ENCODE measurements at places on chromosomes 5 and 9.

- no peak for DNase-seq
These were observed 134.8 kb downstream of the PCSK5 start for GRCh38 chr9:76025286-76025685.

DNA sequence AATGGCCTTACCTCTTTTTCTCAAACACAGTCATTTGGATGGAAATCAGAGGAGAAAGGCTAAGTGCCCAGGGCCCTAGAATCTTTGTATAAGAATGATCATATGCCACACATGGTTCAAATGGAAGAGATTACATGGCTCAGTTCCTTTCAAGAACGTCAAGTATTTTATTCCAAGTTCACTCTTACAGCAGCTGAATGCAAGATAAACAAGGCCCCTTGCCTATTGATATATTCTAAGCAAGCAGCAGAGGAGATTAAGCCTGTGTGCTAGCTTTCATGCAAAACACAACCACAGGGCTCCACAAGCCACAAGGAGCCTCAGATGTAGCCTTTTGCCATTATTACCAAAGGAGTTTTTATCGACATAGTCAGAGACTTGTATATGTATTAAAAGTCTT is 55.3 kb upstream of the SLCO6A1 start:
- no peak for DNase-seq

- DNase-seq = no peak
These were observed 46.6 kb upstream of the NEURL1B start for GRCh38 chr5:172594431-172594830.

DNA sequence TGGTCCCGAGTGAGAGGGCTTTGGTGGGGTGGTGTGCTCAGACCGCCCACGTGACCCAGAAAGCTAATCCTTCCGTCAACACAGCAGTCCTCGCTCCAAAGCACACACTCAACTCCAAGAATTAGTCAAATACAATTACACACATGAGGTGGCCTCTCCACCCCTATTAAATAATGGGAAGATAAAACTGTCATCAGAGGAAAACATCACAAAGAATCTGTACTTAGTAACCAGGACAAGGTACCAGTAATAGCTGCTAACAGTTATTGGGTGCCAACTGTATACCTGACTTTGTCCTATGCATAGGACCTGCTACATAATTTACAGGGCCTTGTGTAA is 222.8 kb downstream of the HSPA4 start:
- DNase-seq = no peak

DNA sequence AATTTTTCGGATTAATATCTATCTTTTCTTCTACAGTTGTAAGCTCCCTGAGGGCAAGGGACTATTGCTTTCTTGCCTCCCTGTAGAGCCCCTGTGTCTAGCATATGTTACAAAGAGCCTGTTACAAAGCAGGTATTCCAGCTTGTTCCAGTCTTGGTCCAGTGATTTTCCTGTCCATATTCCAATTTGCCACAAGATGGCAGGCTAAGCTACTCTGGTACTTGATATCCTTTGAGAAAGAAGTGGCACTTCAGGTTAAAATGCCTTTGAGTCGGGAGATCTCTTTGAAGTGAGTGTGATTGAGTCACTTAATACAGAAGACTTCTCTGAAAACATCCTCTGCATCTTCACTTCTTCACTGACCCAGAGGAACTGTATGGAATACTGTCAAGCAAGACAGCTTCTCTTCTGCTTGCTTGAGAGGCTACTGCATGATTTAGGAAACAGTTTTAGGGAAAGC is 24.5 kb downstream of the CAVIN4 start:
- no peak for DNase-seq

DNA sequence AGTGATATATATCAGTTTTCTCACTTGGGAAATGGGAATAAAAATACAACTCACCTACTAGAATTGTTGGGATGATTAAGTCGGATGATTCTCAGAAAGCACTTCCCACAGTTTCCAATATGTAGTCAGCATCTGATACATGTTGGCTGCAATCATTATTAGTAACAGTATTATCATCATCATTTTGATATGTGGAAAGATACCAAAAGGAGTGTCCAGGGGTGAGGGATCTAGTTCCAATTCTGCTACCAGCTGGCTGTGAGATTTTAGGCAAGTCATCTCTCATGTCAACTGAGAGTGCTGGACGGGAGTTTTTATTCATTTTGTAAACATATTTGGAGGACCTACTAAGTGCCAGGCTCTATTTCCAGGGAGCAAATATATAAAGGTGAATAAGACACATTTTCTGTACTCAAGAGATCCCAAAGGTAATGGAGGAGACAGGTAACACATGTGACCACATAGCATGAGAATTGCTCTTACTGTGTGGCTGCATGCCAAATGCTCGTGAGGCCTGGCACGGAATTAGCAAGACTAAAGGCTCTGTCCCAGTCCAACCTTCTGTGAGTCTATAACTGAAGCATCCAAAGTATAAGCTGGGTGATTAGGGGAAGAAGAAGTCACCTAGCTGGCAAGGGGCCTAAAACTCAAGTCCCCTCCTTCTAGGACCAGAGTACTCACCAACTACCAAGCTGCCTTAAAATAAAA is 83.0 kb downstream of the GRIA1 start:
- no peak for DNase-seq

GRCh38 chr9:87282538-87282937 is 215.1 kb upstream of the DAPK1 start:
- no peak for DNase-seq

- no peak for DNase-seq
These were observed 363.7 kb downstream of the CSNK1G3 start for GRCh38 chr5:123875561-123876275.

DNA sequence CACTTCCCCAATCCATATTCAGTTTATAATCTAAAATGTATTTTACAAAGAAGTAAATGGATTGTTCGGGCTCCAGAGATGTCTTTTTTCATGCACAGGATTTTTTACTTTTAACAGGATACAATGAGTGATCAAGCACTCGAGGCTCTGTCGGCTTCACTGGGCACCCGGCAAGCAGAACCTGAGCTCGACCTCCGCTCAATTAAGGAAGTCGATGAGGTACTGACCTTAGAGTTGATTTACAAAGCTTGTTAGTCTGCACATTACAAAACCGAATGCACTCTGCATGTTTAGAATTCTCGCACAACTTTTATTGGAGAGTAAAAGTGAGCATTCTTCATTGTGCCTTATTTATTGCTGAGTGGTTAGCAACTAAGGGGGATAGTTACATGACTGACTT is 65.2 kb downstream of the ERAP1 start:
- no peak for DNase-seq

GRCh38 chr5:79513308-79513703 is 628 bp downstream of the HOMER1 start:
- no peak for DNase-seq

DNA sequence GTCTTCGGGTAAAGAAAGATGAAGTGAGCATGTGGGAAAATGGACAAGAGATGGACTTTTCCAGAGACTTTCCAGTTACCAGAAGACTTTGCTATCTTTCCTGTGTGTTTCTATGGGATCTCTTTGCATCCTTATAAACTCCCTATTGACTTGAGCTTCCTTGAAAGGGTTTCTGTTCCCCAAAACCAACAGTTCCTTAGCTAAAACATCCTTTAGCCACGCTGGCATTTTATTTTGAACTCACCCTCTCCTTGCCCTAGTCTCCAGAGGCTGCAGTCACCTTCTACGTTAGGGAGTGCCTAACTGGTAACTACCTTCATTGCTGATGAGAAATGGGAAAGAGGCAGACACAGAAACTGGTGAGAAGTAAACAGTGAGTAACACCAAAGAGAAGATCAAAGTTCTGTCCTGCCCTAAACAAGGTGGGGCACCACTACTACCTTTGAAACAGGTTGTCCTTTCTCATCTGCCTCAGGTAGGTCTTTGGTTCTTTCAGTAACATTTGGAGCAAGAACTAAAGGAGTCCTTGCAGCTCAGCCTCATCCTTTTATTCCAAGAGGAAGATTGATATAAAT is 402.9 kb downstream of the ENC1 start:
- DNase-seq = no peak

GRCh38 chr5:170538096-170538465 is 34.3 kb downstream of the KCNIP1 start:
- no peak for DNase-seq
